ENCODE measurements at places on chromosomes 16 and 17. TPM values are rescaled to one million over a fixed set of nuclear protein-coding genes. Genes with fewer than 3 reads are reported as not detected.

The CACNG5 gene
- total RNA-seq: not detected

The IRF8 gene
- total RNA-seq: 12.2 TPM

The LGALS9B gene
- 4.7 TPM for total RNA-seq

The IL17C gene
- not detected for total RNA-seq

The SOX8 gene
- 55.6 TPM for total RNA-seq

The PTGES3L gene
- 61.5 TPM for total RNA-seq

The MIF4GD gene
- 9.1 TPM for total RNA-seq

The MILR1 gene
- 6.9 TPM for total RNA-seq

The TBC1D26 gene
- total RNA-seq: not detected

The TAC4 gene
- total RNA-seq: not detected

The GPR179 gene
- total RNA-seq: 0.21 TPM

The RMI2 gene
- 12.5 TPM for total RNA-seq

The DOC2A gene
- 1.0 TPM for total RNA-seq

The SPSB3 gene
- 43.5 TPM for total RNA-seq

The TTYH2 gene
- total RNA-seq: 39.2 TPM

The CYBA gene
- total RNA-seq: 44.0 TPM

The SLC6A2 gene
- total RNA-seq: 7.8 TPM

The PHKB gene
- 107 TPM for total RNA-seq

The TMEM88 gene
- total RNA-seq: 4.5 TPM

The COL1A1 gene
- total RNA-seq: 3,144 TPM

The CD300E gene
- not detected for total RNA-seq

All from tongue (tissue), 3 donors.